Activated naive CD8-positive, alpha-beta T cell treated with anti-CD3 and anti-CD28 coated beads for 36 hours (primary cell): ENCODE measurements at places on chromosomes 3 and 15.

- H3K4me1 ChIP-seq, result peaks cover 4% of the 10 kb centered on the region
- H3K27ac ChIP-seq, result no peak overlapping the region
- no peak overlapping the region for H3K4me3 ChIP-seq
- no peaks in the 10 kb centered on the region for H3K36me3 ChIP-seq
- H3K27me3 ChIP-seq, result peaks cover 13% of the 10 kb centered on the region
- no peak for DNase-seq
These were observed 3.2 kb upstream of the ANKRD63 start for GRCh38 chr15:40286061-40286532.

GRCh38 chr3:110697961-110698360 is 373.7 kb upstream of the NECTIN3 start:
- H3K27me3 ChIP-seq, result peaks cover 9% of the 10 kb centered on the region
- no peaks in the 10 kb centered on the region for H3K4me1 ChIP-seq
- H3K27ac ChIP-seq, result no peak overlapping the region
- no peak overlapping the region for H3K4me3 ChIP-seq
- DNase-seq, result no peak

- no peaks in the 10 kb centered on the region for H3K4me1 ChIP-seq
- H3K27me3 ChIP-seq, result no peaks in the 10 kb centered on the region
These were observed 192.0 kb downstream of the UBE3A start for GRCh38 chr15:25246641-25247406.

DNA sequence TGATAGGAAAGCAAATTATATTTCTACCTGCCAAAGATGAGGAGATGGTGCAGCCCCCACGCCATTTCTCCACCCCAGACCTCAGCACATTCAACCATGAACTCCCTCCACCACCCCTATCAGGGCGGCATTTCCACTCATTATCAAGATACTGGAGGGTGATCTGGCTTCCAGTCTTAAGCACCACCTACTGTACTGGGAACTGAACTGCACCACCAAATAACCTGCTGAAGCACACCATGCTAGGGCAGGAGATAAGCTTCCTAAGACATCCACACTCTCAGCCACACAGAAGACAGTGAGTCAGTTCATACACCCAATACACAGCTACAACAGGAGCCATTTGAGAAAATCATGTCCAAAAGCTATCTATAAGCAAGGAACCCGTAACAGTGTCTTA is 98.8 kb downstream of the FGF7 start:
- H3K36me3 ChIP-seq, result peaks cover 10% of the 10 kb centered on the region
- no peaks in the 10 kb centered on the region for H3K4me1 ChIP-seq
- no peak overlapping the region for H3K4me3 ChIP-seq
- no peaks in the 10 kb centered on the region for H3K27me3 ChIP-seq
- DNase-seq, result no peak

GRCh38 chr3:89025185-89025584 is 82.2 kb upstream of the EPHA3 start:
- H3K4me1 ChIP-seq, result no peaks in the 10 kb centered on the region
- no peak for DNase-seq
- no peak overlapping the region for H3K27ac ChIP-seq
- no peaks in the 10 kb centered on the region for H3K36me3 ChIP-seq

- no peak for DNase-seq
- H3K27me3 ChIP-seq, result no peaks in the 10 kb centered on the region
- no peaks in the 10 kb centered on the region for H3K4me1 ChIP-seq
- H3K27ac ChIP-seq, result no peak overlapping the region
- H3K36me3 ChIP-seq, result no peaks in the 10 kb centered on the region
- no peak overlapping the region for H3K4me3 ChIP-seq
These were observed 234.1 kb downstream of the CACNA2D3 start for GRCh38 chr3:54356261-54357045.

- no peaks in the 10 kb centered on the region for H3K36me3 ChIP-seq
- no peak overlapping the region for H3K4me3 ChIP-seq
- no peaks in the 10 kb centered on the region for H3K4me1 ChIP-seq
- H3K27me3 ChIP-seq, result no peaks in the 10 kb centered on the region
- DNase-seq, result no peak
These were observed 282.1 kb upstream of the ROPN1 start for GRCh38 chr3:124274051-124274450.

DNA sequence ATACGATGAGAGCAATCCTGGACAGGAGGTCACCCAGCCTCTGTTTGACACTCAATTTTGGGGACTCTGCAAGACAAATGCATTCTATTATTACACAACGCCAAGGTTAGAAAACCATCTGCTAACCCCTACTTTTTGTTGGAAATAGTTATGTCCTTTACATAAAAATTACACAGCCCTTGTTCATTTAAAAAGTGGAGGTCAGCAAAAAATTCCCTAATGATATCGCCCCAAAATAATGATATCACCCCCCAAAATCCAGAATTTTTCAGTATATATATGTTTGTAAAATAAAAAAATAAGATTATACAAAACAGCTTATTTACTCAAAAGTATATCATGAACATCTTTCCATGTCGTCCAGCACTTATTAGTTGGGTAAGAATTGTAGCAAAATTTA is 11.4 kb downstream of the ROPN1 start:
- H3K4me3 ChIP-seq, result no peak overlapping the region
- no peak overlapping the region for H3K27ac ChIP-seq
- DNase-seq, result no peak
- no peaks in the 10 kb centered on the region for H3K36me3 ChIP-seq

DNA sequence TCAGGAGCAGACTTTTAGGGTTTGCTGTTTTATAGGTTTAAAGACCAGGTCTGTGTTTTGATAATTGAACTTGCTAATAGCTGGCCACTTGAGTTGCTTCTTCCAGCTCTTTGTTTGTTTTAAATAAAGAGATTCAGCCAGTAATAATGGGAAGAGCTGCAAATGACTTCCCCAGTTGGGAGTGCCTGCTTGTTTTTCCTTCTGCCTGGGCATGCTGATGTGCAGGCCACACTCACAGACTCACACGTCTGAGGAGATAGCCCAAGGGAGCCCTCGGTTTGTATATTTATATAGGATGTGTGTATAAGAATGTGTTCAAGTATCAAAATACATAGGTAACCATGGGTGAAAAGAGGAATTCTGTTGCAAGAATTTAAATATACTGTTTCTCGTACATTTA is 78.2 kb upstream of the BOC start:
- H3K36me3 ChIP-seq, result peaks cover 1% of the 10 kb centered on the region
- H3K4me1 ChIP-seq, result no peaks in the 10 kb centered on the region
- H3K4me3 ChIP-seq, result no peak overlapping the region

DNA sequence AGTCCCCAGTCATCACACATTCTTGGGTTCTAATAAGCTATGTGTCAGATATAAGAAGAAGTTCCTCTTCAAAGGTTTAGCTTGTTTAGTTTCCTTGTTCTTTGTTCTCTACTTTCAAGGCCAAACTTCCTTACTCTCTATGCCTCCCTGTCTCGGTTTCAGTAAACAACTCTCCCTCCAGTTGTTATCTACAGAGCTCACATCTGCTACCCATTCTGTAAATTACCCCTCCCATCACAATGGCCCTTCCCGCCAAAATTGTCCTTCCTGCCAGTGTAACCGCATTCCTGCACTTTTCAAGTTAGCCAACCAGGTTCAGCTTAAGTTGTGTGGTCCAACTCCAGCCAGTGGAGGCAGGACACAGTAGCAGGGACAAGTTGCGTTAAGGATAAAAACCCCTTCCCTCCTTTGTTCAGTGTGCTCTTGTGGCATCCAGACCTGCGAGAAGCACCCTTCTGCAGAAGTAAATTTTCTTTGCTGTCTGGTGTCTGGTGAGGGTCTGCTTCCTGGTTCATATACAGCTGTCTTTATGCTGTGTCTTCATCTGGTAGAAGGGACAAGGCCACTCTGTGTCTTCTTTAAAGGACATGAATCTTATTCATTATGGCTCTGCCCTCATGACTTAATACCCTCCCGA is 342.1 kb upstream of the GRM7 start:
- H3K4me3 ChIP-seq, result no peak overlapping the region
- no peaks in the 10 kb centered on the region for H3K27me3 ChIP-seq
- no peaks in the 10 kb centered on the region for H3K4me1 ChIP-seq

DNA sequence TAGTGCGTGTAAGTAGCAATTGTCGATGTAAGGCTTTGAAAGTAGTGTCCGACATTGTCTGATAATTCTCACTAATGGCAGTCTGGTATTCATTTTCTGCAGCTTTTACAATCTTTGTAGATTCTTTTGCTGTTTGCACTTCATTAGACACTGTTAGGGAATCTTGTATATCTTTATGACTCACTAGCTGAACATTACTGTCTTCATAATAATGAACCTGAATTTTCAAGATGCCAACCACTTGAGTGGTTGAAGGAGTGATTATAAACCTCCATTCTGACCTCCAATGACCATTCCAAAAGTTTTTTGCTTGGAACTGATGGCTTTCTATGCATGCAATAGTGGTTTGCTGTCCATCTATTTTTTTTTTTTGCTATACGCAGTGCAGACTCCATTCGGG is 76.4 kb upstream of the MFGE8 start:
- H3K27ac ChIP-seq, result no peak overlapping the region
- no peak overlapping the region for H3K4me3 ChIP-seq
- H3K36me3 ChIP-seq, result no peaks in the 10 kb centered on the region
- H3K27me3 ChIP-seq, result no peaks in the 10 kb centered on the region
- no peaks in the 10 kb centered on the region for H3K4me1 ChIP-seq
- DNase-seq, result no peak

DNA sequence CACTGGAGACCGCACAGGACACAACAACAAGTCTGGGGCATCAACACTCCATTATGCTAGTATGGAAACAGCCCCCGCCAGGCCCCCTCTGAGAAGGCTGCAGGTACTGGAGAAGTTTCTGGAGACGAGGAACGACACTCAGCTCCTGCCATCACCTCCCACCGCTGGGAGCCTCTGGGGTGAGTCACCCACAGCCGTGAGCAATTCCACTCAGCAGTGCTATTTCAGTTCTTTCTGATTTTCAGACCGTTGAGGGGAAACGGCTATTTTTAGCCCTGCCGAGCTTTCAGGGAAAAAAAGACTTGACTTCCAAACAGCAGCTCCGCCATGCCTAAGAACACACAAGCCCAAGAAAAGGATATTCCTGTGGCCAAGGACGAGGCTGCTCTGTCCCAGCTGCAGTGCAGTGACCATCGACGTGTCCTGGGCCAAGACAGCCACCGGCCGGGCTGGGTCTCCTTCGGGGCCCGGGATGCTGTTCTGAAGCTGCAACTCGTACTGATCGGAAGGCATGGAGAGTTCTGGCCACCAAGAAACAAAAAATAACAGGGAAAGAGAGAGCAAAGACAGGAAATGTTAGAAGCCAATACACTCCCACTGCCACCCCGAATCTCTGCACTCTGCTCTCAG is 40.8 kb downstream of the NUP210 start:
- H3K36me3 ChIP-seq, result peaks cover 22% of the 10 kb centered on the region
- DNase-seq, result no peak
- peaks cover 4% of the 10 kb centered on the region for H3K4me1 ChIP-seq
- H3K27me3 ChIP-seq, result no peaks in the 10 kb centered on the region
- H3K4me3 ChIP-seq, result no peak overlapping the region

- DNase-seq, result peak; percentile 70
- peaks cover 37% of the 10 kb centered on the region for H3K4me1 ChIP-seq
- peak overlapping the region; percentile 94 for H3K27ac ChIP-seq
- H3K27me3 ChIP-seq, result no peaks in the 10 kb centered on the region
These were observed 703 bp downstream of the PEAK1 start for GRCh38 chr15:77418966-77419835.

DNA sequence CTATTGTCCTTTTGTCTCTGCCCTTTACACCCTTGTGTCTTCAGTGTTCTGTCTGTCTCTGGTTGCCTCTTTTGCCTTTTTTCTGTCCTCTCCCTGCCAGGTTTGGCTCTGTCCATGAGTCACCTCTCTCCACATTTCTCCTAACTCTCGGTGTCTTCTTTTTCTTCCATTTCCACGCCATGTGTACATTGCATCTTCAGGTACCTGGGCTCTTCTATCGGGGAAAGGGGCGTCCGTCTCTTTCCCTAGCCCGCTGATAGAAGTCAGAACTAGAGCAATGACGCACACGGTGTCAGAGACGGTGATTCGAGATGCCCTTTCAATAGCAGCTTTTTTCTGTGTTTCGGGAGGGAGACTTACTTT is 641 bp downstream of the OPA1 start:
- DNase-seq, result peak; percentile 48
- peak overlapping the region; percentile 99 for H3K27ac ChIP-seq
- peak overlapping the region; percentile 97 for H3K4me3 ChIP-seq
- peaks cover 27% of the 10 kb centered on the region for H3K36me3 ChIP-seq
- peaks cover 41% of the 10 kb centered on the region for H3K4me1 ChIP-seq

GRCh38 chr3:171377859-171378258 is 82.3 kb downstream of the TNIK start:
- H3K27me3 ChIP-seq, result no peaks in the 10 kb centered on the region
- no peak for DNase-seq
- H3K4me1 ChIP-seq, result peaks cover 25% of the 10 kb centered on the region
- H3K36me3 ChIP-seq, result peaks cover 3% of the 10 kb centered on the region
- no peak overlapping the region for H3K4me3 ChIP-seq
- H3K27ac ChIP-seq, result no peak overlapping the region

DNA sequence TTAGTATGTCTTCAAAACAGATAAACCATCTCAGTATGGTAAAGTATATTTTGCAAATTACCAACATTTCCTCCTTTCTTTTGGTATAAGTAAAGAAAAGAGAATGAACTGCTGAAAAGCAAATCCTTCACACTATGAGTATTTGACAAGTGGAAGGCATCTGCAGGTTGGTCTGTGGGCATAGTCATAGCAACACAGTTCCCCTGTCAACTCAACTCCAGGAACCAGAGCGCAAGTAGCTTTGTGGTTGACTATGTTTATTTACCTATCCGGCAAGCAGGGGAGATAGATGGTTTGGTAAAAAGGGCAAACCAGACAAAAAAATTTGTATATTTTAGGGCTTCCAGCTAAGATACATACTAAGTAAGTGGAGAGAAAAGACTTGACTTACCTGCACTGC is 88.3 kb upstream of the PPIB start:
- DNase-seq, result no peak
- H3K27me3 ChIP-seq, result no peaks in the 10 kb centered on the region
- H3K36me3 ChIP-seq, result peaks cover 29% of the 10 kb centered on the region
- H3K4me1 ChIP-seq, result peaks cover 35% of the 10 kb centered on the region

DNA sequence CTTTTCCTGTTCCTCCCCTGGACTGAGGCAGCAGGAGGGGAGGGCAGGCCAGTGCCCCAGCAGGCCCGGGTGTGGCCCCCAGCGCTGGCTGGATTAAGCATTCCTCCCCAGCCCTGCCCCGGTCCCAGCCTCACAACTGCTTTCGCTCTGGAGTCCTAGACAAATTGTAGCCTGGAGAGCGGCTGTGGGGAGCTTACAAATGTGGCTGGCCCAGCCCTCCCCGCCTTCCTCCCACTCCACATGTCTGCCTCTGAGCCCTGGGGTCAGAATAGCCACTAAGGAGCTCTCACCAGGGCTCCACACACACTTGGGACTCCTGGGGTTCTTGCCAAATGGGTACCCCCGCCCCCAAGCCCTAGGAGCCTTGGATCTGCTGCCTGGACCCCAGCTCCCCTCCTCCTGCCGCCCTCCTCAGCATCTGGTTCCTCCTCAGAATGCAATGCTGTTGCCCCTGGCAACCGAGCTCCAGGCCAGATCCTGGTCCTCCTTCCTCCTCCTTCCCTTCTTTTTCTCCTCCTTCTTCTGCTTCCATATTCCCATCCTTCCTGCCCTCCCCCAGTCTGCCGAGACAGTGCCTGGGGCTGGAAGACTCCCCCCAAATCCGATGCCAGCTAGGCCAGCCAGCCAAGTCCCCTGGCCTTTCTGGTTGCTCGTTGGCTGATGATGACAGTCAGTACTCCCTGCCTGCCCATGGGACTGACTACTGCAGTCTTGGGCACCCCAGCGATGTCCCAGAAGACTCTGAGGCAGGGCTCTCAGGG is 91.1 kb downstream of the LINGO1 start:
- no peak overlapping the region for H3K4me3 ChIP-seq
- no peaks in the 10 kb centered on the region for H3K36me3 ChIP-seq
- no peak overlapping the region for H3K27ac ChIP-seq
